ENCODE measurements at places on chromosomes 2 and 18. TPM values are rescaled to one million over a fixed set of nuclear protein-coding genes. Genes with fewer than 3 reads are reported as not detected.

Gene C2orf78
- not detected for total RNA-seq

Gene CACNB4
- total RNA-seq: 3.4 TPM

Gene AKAIN1
- not detected for total RNA-seq

Gene DOK6
- total RNA-seq: 4.6 TPM

Gene IMPACT
- total RNA-seq: 58.3 TPM

Gene MYO3B
- not detected for total RNA-seq

Gene RSAD2
- total RNA-seq: not detected

- no peak overlapping the region for H3K4me3 ChIP-seq
- H3K36me3 ChIP-seq: no peaks in the 10 kb centered on the region
- no peak for DNase-seq
- no peaks in the 10 kb centered on the region for H3K27me3 ChIP-seq
Observed at GRCh38 chr18:46574000-46574742, 82.8 kb downstream of the LOXHD1 start.

DNA sequence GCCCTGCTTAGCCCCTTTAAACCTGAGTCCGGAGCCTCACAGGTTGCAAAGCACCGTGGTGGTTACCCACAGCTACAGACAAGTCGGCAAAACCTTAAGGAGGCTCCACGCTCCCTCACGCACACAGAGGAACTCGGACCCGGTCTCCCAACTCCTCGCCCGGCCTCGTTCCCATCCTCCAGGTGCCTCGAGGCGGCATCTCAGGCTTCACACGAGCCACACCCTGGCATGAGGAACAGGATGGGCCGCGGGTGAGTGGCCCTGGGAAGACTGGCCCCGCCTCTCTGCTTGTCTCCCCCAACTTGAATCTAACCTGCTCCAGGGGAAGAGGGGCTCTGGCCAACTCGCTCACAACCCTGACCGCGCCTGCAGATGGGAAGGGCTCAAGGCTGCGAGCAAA is 97.4 kb downstream of the EIPR1 start:
- peaks cover 2% of the 10 kb centered on the region for H3K36me3 ChIP-seq
- no peaks in the 10 kb centered on the region for H3K4me1 ChIP-seq
- no peaks in the 10 kb centered on the region for H3K27me3 ChIP-seq
- H3K27ac ChIP-seq: no peak overlapping the region

DNA sequence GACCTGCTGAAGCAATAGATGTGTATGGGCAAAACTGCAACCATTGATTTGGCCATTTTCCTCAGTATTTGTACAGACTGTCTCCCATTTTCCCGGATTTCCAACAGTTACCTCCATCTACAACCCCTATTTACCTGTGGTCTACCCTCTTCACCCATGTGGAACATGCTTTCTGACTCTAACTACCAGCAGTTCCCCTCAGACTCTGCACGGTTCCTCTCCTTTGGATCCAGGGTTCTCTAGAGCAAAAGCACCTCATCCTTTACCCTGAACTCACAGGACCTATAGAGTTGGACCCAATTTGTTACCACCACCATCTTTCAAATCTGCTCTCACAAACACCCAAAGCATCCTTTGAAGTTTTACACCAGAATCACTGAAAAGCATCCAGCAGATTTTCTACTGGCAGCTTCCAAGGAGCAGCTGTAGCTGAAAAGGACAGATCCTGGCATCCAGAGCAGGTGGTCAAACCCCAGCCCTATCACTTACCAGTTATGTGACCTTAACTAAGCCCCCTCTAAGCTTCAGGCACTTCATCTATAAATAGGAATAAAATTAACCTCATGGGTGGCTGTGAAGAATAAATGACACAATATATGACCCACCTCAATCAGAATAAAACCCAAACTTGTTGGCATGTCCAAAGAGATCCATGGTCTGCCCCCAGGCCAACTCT is 15.3 kb downstream of the CYTIP start:
- H3K27me3 ChIP-seq: no peaks in the 10 kb centered on the region
- H3K36me3 ChIP-seq: peaks cover 1% of the 10 kb centered on the region
- H3K4me1 ChIP-seq: peaks cover 15% of the 10 kb centered on the region
- no peak overlapping the region for H3K27ac ChIP-seq
- no peak for DNase-seq
- no peak overlapping the region for H3K4me3 ChIP-seq

DNA sequence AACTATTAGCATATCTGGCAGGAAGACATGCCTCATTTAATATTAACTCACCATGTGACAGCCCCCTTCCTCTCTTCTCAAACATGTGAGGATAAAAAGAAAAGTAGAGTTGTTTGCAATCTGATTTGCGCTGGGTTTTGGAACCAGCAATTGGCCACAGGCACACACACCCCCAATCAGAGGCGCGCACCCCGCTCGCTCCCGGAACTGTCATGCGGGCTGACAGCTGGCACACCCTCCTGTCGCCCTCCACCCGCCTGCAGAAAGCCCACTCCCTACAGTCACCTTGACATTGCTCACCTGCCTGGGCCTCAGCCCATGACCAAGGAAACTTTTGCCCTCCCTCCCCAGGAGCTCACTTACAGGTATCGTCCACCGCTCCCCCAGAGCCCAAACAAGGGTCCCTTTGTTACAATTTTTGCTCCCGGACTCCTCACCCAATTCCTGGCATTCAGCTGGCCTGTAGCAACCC is 1.1 kb downstream of the COBLL1 start:
- H3K4me3 ChIP-seq: peak overlapping the region; percentile 84
- no peak for DNase-seq
- H3K4me1 ChIP-seq: peaks cover 21% of the 10 kb centered on the region
- peak overlapping the region; percentile 73 for H3K27ac ChIP-seq

DNA sequence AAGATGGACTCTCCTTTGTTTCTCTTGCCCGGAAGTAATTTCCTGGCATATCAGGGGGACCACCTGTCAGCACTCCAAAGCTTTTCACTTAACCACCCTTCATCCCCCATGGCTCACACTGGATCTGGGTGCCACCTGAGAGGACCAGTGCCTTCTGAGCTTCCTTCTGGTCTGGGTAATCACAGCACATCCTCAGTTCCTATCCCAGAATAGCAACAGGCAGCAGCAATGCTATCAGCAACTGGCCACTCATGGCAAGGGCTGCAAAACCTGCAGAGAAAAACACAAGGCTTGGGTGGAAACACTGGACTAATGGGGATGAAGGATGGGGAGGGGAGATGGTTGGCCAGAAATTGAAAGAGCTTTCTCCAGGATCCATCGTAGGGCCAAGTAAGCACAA is 59.9 kb upstream of the STPG4 start:
- no peak for DNase-seq
- H3K27me3 ChIP-seq: no peaks in the 10 kb centered on the region
- H3K4me3 ChIP-seq: no peak overlapping the region

DNA sequence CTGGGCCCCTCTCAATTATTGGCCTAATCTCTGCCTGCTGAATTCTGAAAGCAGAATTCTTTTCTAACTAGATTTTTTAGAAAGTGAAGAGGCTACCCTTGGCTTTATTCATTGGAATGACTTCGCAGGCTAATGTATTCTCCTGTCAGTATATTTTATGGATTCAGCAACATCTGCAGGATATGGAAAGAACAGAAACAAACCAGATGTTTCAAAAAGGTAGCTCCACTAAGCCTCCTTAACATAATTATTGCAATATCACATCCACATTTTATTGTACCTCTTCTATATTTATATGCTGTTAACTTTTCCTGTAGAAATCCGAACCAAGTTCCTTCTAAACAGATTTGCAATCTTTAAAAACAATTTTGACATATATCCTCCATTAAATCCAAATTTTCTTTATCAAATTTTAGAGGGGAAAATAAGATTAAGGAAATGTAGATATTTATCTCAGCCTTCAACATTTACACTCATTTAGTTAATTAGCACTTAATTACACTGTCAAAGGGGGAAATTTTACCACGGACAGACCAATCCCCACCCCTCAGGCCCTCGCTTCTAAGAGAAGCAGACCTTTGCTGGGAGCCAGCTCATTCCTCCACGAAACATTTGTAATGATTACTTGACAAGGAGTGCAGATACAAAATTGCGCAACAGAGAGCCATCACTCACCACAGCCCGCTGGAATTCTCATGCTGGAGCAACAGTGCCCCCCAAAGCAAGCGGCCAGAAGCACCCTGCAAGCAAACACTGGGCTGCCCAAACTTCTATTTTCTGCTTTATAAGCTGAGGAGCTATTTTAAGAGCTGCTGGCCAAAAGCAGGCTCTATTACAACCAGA is 253.4 kb downstream of the ETAA1 start:
- H3K27ac ChIP-seq: no peak overlapping the region
- H3K4me3 ChIP-seq: no peak overlapping the region
- no peaks in the 10 kb centered on the region for H3K36me3 ChIP-seq
- DNase-seq: peak; percentile 86

GRCh38 chr2:180907731-180908130 is 72.7 kb upstream of the UBE2E3 start:
- no peak overlapping the region for H3K27ac ChIP-seq
- no peaks in the 10 kb centered on the region for H3K4me1 ChIP-seq
- no peak overlapping the region for H3K4me3 ChIP-seq

DNA sequence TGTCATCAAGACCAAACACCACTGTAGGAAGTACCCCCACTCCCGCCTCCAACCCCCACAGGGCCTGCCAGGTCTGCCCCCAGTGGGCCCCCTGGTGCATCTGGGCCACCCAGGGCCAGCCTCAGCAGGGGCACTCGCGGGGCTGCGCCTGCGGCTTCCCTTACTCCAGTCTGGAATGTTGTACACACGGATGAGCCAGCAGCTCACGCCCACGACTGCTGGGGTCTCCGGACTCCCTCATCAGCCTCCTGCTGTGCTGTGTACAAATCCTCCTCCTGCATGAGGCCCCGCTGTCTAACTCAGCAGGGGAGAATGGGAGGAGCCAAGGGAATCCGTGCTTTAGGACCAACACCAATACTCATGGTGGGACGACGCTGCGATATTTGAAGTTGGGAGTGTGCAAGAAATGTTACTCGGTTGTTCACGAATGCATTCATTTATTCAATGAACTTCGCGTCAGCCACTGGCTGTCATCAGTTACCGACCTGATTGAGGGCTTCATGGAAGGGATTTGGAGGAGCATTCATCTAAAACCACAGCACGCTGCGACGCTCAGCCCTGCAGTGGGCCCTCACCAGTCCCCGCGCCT is 654 bp upstream of the ASB1 start:
- peak overlapping the region; percentile 78 for H3K4me3 ChIP-seq
- DNase-seq: no peak
- H3K27me3 ChIP-seq: no peaks in the 10 kb centered on the region
- H3K36me3 ChIP-seq: peaks cover 6% of the 10 kb centered on the region

DNA sequence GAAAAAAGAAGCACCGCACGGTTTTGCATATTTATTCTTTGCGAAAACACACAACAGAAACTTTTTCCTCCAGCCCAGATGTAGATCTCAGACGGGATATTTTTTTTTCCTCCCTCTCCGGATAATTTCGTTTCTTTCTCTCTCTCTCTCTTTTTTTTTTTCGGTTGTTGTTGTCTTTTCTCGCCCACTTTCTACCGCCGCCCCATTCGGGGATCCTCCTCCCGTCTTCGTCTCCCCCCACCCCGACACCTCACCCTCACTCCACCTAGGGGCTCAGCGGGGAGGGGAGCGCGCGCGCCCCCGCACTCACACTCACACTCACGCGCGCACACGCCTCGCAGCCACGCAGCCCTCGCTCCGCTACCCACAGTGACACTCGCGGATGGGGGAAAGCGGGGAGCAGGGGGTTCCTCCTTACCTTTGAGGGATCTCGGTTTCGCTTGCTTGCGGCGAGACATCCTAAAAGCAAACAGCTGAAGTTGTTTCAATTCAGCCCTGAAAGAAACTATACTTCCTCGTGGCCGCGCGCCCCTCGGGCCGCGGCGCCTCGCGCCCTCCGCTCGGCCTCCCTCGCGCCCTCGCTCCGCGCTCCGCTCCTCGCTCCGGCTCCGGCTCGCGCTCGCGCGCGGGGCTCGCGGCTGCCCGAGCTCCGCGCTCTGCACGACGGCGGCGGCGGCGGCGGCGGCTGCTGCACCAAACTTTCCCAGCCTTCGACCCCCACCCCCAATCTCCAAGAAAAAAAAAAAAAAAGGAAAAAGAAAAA is 1.3 kb downstream of the ZNF521 start:
- H3K27ac ChIP-seq: peak overlapping the region; percentile 97
- no peaks in the 10 kb centered on the region for H3K36me3 ChIP-seq
- H3K4me1 ChIP-seq: peaks cover 23% of the 10 kb centered on the region

DNA sequence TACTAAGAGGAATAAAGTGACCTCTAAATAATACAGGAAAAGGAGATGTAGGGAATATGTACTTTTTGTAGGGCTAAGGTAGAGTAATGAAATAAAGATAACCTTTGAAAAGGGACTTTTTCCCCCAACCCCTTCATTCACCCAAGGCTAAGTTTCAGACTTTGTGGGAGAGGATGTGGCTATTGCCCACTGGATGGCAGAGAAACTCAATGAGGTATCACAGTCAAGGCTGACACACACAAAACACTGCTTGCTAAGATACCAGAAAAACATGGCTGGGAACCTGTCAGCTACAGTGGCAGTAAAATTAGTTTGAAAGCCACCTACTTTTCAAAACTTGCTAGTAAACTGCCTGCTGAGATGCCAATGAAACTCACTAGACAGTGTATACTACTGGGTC is 158.8 kb upstream of the WDSUB1 start:
- no peak overlapping the region for H3K27ac ChIP-seq
- DNase-seq: no peak
- no peak overlapping the region for H3K4me3 ChIP-seq
- H3K36me3 ChIP-seq: peaks cover 54% of the 10 kb centered on the region
- H3K27me3 ChIP-seq: no peaks in the 10 kb centered on the region
- H3K4me1 ChIP-seq: peaks cover 13% of the 10 kb centered on the region

DNA sequence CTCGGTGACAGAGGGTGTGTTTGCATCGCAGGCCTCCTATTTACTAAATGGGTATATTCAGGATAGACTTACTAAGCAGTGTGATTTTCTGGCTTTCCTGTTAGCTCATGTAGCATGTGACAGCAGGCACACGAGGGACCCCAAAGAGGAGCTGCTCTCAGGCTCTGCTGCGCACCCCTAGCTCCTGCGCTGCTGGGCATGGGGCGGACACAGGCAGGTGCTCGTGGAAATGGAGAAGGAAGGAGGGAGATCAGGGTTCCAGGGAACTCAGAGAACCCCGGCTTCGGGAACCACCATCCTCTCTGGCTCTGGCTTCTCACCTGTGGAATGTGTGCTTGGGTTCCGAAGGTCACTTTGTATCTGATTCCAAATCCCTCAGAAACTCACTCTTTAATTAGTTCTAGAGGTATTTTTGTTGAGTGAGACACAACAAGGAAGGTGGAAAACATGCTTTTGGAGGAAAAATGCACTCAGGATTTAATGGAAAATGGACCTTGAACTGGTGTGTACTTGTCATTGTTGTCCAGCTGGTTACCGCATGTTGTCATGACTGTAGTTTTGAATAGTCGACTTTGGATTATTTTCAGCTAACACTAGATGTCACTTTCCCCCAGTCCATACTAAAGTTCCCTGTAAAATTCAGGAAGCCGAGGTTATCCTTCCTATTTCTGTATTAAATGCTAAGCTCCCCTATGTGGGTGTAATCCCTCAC is 3.5 kb downstream of the SNTG2 start:
- no peak overlapping the region for H3K27ac ChIP-seq
- H3K27me3 ChIP-seq: peaks cover 44% of the 10 kb centered on the region
- no peak for DNase-seq
- H3K4me1 ChIP-seq: peaks cover 11% of the 10 kb centered on the region
- H3K4me3 ChIP-seq: no peak overlapping the region

- no peak for DNase-seq
- H3K27ac ChIP-seq: no peak overlapping the region
- no peaks in the 10 kb centered on the region for H3K36me3 ChIP-seq
Observed at GRCh38 chr18:34122724-34123334, 101.9 kb downstream of the NOL4 start.

GRCh38 chr2:12265646-12266045 is 451.1 kb upstream of the TRIB2 start:
- no peak overlapping the region for H3K4me3 ChIP-seq
- H3K27me3 ChIP-seq: no peaks in the 10 kb centered on the region
- H3K27ac ChIP-seq: no peak overlapping the region
- no peak for DNase-seq
- no peaks in the 10 kb centered on the region for H3K36me3 ChIP-seq

- peaks cover 3% of the 10 kb centered on the region for H3K4me1 ChIP-seq
- no peaks in the 10 kb centered on the region for H3K36me3 ChIP-seq
- no peak for DNase-seq
Observed at GRCh38 chr18:63216516-63217311, 102.9 kb downstream of the BCL2 start.
